ENCODE measurements at places on chromosomes 7 and 10.

DNA sequence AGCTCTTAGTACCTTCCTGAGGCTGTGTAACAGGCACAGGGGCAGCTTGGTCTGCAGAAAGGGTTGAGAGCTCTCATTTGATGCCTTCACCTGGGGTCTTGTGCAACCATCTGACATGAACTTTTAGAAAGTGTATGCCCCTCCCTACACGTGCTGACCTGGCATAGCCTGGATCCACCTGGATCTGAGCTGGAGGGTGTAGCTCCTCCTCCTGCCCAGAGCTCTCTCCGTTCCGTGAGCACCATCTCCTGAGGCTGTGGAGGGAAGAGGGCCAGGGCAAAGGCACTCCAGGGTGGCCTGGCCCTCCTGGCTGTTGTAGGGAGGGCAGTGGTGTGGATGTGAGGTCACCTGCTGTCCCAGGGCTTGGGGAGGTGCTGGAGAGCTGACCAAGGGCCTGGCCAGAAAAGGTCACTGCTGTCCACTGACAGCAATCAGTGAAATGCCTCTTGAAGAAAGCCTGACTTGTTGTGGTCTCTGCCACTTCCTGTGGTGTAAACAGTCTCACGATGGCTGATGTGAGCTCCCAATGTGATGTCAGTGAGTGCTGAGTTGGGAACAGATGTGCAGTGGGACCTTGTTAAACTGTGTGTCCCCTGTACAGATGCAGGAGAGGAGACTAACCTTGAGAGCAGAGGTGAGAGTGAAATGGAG, 23.0 kb downstream of the AMZ1 start:
- no peak for DNase-seq

DNA sequence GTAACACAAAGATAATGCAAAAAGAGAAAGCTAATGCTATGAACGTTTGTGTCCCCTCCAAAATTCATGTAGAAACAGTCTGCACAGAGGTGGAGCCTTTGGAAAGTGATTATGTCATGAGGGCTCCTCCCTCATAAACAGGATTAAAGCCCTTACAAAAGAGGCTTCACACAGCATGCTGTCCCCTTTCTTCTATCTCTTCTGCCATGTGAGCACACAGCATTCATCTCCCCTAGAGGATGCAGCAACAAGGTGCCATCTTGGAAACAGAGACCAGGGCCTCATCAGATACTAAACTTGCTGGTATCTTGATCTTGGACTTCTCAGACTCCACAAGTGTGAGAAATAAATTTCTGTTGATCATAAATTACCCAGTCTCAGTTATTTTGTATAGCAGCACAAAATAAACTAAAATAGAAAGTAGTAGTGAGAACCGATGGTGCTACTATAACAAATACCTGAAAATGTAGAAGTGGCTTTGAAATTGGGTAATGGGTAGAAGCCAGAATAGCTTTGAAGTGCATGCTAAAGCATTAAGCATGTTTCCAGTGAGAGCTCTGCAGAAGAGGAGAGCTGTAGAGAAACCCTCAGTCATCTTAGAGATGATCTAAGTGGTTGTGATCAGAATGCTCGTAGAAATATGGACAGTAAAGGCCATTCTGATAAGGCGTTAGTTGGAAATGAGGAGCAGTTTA, 108.7 kb downstream of the DNAJC1 start:
- DNase-seq: no peak

DNA sequence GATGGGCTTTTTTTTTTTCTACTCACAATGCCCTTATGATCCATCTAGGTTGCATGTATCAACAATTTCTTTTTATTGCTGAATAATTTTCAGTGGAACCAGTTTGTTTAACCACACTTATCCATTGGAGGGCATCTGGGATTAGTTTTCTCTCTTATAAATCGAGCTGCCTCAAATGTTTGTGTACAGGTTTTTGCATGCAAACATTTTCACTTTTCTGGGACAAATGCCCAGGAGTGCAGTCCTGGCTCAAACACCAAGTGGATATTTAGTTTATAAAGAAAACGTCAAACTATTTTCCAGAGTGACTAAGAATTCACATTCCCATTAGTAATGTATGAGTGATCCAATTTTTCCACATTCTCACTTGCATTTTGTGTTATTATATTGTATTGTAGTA, 313.4 kb downstream of the CXCL12 start:
- no peak for DNase-seq

DNA sequence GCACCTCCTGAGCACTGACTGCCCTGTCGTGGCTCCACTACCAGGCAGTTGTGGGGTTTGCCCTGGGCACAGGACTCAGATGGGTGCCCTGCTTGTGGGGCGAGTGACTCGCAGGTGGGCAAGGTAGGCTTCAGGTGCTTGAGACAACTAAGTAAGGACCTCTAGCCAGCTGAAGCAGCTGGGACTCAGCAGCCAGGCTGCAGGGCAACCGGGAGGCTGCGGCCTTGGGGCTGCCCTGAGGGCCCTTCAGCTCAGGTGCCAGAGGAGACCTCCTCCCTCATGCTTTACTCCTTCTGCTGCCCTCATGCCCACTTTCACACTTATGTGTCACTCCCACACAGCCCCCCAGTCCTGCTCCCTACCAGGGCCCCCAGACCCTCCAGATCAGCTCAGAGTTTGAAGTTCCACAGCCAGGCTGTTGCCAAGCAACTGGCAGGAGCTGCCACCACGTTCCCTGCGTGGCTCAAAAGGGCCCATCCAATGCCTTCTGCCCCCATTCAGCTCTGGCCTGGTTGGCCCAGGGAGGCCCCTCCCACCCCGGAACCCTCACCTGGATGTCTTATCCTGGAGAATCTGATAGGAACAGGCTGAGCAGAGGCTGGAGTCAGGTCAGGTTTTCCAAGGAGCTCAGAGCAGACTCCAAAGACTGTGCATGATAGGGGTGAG, 10.0 kb downstream of the TLX1 start:
- no peak for DNase-seq

DNA sequence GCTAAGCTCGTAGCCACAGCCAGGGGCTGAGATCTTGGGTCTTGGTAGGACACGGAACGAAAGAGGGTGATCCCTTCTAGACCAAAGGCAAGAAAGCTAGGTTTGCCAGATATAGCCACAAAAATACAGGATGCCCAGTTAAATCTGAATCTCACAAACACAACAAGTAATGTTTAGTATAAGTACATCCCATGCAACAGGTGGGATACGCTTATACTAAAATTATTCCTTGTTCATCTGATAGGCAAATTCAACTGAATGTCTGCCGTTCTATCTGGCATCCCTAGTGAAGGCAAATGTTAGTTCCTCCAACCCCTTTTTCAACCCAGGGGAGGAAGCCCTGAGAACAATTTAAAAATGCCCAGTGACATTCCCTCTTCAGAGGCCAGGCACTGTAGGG, 131.1 kb upstream of the MGMT start:
- no peak for DNase-seq

DNA sequence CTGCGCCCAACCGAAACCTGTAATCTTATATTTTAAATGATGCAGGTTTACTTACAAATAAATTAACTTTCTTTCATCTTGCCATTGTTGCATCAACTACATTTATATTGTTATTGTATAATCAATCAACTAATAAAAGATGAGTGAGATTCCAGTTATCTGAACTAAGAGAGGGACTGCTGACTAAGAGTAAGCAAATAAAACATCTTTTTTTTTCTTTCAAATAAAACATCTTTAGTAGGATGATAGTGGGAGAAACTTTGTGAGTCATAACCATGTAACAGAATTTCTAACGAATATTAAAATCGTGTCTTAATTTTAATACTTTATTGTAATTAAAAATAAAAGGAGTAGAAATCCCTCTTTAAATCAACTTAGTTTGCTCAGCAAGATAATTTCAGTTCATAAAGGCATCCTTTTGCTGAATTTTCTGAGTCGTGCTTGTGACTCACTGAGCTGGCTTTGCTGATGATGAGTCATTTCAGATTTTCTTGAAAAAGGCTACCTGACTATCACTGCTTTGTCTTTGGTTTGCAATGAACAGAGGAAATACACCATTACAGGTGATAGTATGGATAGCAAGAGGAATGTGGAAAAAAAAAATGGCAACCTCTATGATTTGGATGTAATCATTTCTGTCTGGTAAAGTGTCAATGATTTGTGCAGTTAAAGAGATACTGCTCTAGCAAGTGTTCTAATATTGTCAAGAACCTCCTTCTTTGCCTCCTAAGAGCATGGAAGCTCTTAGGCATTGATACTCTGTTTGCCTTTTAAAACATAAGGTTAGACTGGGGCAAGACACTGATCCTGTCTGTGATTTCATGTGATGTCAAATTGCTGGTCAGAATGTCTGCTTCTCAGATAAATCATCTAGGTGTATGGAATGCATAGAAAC, 119.5 kb downstream of the GPR158 start:
- no peak for DNase-seq

Measured in activated naive CD4-positive, alpha-beta T cell (primary cell).